HuH-7.5 (cell line): ENCODE measurements at places on chromosomes 7 and 10.

DNA sequence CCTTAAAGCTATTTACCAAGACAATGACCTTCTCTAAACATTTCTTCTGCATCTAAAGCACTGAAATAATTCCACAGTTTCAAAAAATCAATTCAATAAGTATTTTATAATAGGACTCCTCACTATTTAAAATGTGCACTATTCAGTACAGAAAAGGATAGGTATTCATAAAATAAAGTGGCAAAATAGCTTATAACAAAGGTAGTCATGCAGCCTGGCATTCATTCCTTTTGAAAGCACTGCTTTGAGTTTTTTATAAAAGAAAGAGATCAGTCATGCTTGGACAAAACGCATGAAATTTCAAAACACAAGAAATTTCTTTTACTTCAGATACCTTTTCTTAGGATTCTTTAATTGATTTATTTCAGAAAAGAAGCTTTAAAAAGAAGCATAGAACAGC, 689.7 kb upstream of the PHF14 start:
- DNase-seq: no peak

- no peak for DNase-seq
These were observed 32.5 kb downstream of the C7orf33 start for GRCh38 chr7:148622887-148623585.

DNA sequence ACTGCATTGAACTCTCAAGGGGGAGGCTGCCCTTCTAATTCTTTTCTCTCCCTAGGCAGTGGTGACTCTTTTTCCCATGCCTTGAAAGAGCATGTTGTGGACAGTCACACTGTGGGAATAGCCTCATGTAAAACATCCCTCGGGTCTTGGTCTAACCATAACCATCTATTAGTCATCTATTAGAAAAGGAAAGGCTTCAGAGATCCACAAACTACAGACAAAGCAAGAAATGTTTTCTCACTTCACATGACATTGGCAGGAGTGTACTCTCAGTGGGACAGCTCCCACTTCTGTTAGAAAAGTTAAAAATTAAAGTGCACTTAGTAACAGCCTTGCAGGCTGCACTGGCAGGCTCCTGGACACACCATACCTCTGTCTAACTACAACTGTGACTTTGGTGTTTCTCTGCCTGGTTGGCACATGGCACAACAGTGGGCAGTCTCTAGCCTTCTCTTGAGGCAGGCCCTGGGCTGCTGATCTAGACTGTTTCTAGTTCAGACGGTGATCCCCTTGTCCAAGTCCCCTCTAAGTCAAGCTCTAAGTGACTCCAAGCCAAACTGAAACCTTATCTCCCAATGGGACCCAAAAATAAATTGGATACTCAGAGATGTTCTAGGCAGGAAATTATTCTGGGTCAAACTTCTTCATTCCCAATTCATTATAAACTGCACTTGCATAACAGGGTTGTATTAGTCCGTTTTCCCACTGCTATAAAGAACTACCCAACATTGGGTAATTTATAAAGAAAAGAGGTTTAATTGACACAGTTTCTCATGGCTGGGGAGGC, 57.9 kb upstream of the ITGB1 start:
- DNase-seq: no peak

GRCh38 chr10:26946102-26946811, 85.5 kb upstream of the ABI1 start:
- DNase-seq: no peak

GRCh38 chr7:151565541-151565940, 45.8 kb upstream of the RHEB start:
- no peak for DNase-seq

- DNase-seq: no peak
These were observed 354.5 kb downstream of the WDR11 start for GRCh38 chr10:121205625-121206024.

GRCh38 chr10:75538144-75538543, 106.7 kb downstream of the LRMDA start:
- DNase-seq: no peak

DNA sequence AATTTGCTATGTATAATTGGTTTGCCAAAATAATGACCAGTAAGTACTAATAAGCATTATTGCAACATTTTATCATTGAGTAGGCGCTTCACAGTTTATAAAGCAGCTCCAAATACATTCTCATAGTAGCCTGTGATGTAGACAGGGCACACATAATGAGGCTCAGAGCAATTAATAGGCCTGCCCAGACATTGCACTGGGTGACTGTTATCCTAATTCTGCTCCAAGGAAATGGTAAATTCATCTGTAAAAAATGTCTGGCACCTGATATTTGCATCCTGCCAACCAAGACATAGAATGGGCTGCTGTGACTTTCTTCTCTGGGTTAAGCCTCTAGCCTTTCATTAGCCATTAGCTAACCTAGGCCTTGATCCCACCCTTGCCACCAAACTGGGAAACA, 97.6 kb downstream of the SEM1 start:
- DNase-seq: no peak

DNA sequence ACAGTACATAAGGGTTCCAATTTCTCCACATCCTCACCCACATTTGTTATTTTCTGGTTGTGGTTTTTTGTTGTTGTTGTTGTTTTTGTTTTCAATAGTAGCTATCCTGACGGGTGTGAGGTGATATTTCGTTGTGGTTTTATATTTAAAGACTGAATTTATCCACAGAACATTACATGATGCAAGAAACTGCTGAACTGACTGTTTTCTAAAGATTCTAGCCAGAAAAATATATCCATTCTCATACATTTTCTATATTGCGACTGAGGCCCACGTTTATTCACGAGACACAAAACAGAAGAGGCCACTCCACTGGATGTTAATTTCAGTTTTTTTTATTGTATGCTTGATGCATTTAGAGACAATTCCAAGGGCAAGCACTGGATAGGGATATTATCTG, 69.8 kb downstream of the SCRN1 start:
- no peak for DNase-seq

- no peak for DNase-seq
These were observed 3.1 kb upstream of the HOXA9 start for GRCh38 chr7:27168265-27168947.

- DNase-seq: peak; percentile 29
These were observed 777 bp downstream of the RUNDC3B start for GRCh38 chr7:87628780-87629569.

- DNase-seq: no peak
These were observed 445.2 kb downstream of the DNAJB6 start for GRCh38 chr7:157782041-157782440.

DNA sequence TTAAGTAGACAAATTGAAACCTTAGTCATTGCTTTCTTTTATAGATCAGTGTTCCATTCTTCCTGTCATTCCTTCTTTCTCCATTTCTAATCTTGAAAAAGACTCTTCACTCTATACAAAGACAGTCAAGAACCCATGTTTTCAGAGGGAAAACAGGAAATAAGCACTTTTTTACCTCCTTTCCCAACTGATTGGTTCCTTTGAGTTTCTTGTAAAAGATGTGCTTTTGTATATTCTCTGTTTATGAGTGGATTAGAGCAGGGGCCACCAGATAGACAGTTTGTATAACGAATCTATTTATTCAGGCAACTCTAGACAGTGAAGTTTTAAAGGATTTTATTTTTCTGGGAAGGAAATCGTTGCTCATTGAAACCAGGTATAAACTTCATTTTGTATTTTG, 49.8 kb downstream of the SHOC2 start:
- no peak for DNase-seq

DNA sequence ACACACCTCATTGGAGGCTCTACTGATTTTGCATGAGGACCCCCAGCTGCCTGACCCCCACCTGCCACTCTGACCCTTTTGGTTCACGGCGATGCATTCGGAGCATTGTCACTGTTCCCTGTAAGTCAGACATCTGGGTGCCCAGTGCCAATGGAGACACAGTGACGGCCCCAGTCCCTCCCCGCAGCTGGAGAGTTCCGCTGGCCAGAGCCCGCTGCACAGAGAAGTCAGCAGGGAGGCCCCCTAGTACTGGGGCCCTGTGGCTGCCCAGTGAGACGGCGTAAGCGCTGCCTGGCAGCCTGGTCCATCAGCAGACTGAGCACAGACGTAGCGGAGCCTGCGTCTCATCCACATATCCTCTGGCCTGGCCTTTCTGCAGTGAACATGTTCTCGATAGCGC, 77.5 kb downstream of the NKX6-2 start:
- DNase-seq: no peak

GRCh38 chr10:75617485-75618155, 186.2 kb downstream of the LRMDA start:
- no peak for DNase-seq

DNA sequence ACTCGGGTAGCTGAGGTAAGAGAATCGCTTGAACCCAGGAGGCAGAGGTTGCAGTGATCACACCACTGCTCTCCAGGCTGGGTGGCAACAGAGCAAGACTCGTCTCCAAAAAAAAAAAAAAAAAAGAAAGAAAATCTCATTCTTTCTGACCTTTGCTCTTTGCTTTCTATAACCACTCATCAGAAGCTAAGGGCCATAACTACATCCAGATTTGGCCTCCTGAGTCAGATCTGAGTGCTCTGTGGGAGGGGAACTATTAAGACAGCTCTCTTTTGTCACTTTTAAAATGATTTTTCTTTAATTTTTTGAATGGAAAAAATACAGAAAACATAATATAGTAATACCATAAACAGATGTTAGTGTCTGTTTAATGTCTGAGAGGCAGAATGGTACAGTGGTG, 210.1 kb downstream of the KIAA1217 start:
- DNase-seq: no peak
